Camera-type eye (tissue), 1 donor: ENCODE measurements at places on chromosomes 4 and X. TPM values are rescaled to one million over a fixed set of nuclear protein-coding genes. Genes with fewer than 3 reads are reported as not detected.

RAB39B gene
- total RNA-seq = 12.3 TPM

SHISA3 gene
- total RNA-seq = 1.5 TPM

USP26 gene
- total RNA-seq = not detected

CCKAR gene
- total RNA-seq = 1.3 TPM

SH2D1A gene
- not detected for total RNA-seq

RIBC1 gene
- total RNA-seq = 1.8 TPM

GSPT2 gene
- total RNA-seq = 17.0 TPM

CFAP47 gene
- total RNA-seq = 8.7 TPM

XK gene
- 5.8 TPM for total RNA-seq

PCDH10 gene
- total RNA-seq = 19.4 TPM

IGSF1 gene
- 8.0 TPM for total RNA-seq

RPGR gene
- 34.3 TPM for total RNA-seq

HPGD gene
- total RNA-seq = 11.9 TPM

GLRA3 gene
- 1.9 TPM for total RNA-seq

DCAF4L1 gene
- total RNA-seq = 0.16 TPM

USP51 gene
- 9.1 TPM for total RNA-seq

GLOD5 gene
- total RNA-seq = not detected

GAGE2A gene
- total RNA-seq = not detected

SLC2A9 gene
- total RNA-seq = 6.4 TPM

TLR10 gene
- total RNA-seq = 0.71 TPM

TMEM271 gene
- 1.3 TPM for total RNA-seq

PALLD gene
- 128 TPM for total RNA-seq

DCAF12L2 gene
- 4.4 TPM for total RNA-seq

SSX4 gene
- total RNA-seq = not detected

IL3RA gene
- 4.8 TPM for total RNA-seq

CAPN6 gene
- 67.9 TPM for total RNA-seq

USP17L29 gene
- not detected for total RNA-seq

DMRTC1 gene
- total RNA-seq = 1.2 TPM

PPARGC1A gene
- 40.5 TPM for total RNA-seq

FHIP1A gene
- 32.1 TPM for total RNA-seq

FHDC1 gene
- total RNA-seq = 9.0 TPM

SLITRK2 gene
- total RNA-seq = 14.2 TPM

PLS3 gene
- total RNA-seq = 90.3 TPM

TMEM150C gene
- 24.6 TPM for total RNA-seq

USP17L10 gene
- total RNA-seq = not detected

CYLC1 gene
- total RNA-seq = not detected

PNMA3 gene
- total RNA-seq = 11.4 TPM

TMLHE gene
- 36.7 TPM for total RNA-seq

FRMPD3 gene
- 1.2 TPM for total RNA-seq

ADAMTS3 gene
- 11.3 TPM for total RNA-seq

FAT1 gene
- 179 TPM for total RNA-seq

PNMA6A gene
- 11.5 TPM for total RNA-seq

CENPI gene
- total RNA-seq = 8.2 TPM

KLF8 gene
- 11.3 TPM for total RNA-seq

ARSJ gene
- total RNA-seq = 6.1 TPM

SNX12 gene
- total RNA-seq = 62.5 TPM

TEX13C gene
- total RNA-seq = not detected
